ENCODE measurements at places on chromosomes 4 and X. TPM values are rescaled to one million over a fixed set of nuclear protein-coding genes. Genes with fewer than 3 reads are reported as not detected.

Gene FGF5
- total RNA-seq: 0.09 TPM

Gene SSX1
- not detected for total RNA-seq

Gene DMRTC1
- total RNA-seq: not detected

Gene VCX3B
- total RNA-seq: not detected

Gene HTN3
- total RNA-seq: not detected

Gene GAB3
- 12.0 TPM for total RNA-seq

Gene CSAG3
- total RNA-seq: not detected

Gene WDR17
- 0.09 TPM for total RNA-seq

Gene MTCP1
- total RNA-seq: 17.6 TPM

Gene KDR
- total RNA-seq: 425 TPM

Gene MAGEB2
- total RNA-seq: not detected

Gene SPIN4
- total RNA-seq: 13.8 TPM

Gene TMEM156
- not detected for total RNA-seq

Gene RLIM
- 52.1 TPM for total RNA-seq

Gene PNCK
- not detected for total RNA-seq

Gene CCNA2
- 11.2 TPM for total RNA-seq

Gene ENAM
- total RNA-seq: not detected

Gene ITGB1BP2
- total RNA-seq: 0.77 TPM

Gene ETDB
- total RNA-seq: not detected

Gene GAGE12F
- not detected for total RNA-seq

Gene AR
- total RNA-seq: 0.26 TPM

Gene PRSS48
- total RNA-seq: not detected

Gene PRDM5
- 6.2 TPM for total RNA-seq

Gene DCX
- under 0.01 TPM for total RNA-seq

Gene SYP
- total RNA-seq: 0.17 TPM

Gene PRAF2
- total RNA-seq: 3.2 TPM

Gene PSAPL1
- total RNA-seq: not detected

Gene SHISA3
- not detected for total RNA-seq

Gene WFS1
- total RNA-seq: 62.2 TPM

Gene MTTP
- 0.09 TPM for total RNA-seq

Gene IGSF1
- under 0.01 TPM for total RNA-seq

Gene PAGE4
- total RNA-seq: not detected

Gene CASP6
- 44.2 TPM for total RNA-seq

Gene RENBP
- total RNA-seq: 44.2 TPM

Gene ESX1
- total RNA-seq: 0.17 TPM

Gene TCP11X2
- not detected for total RNA-seq

Gene PHOX2B
- not detected for total RNA-seq

Gene CD38
- 10.9 TPM for total RNA-seq

Gene LIMCH1
- total RNA-seq: 29.8 TPM

Gene GRPEL1
- 21.7 TPM for total RNA-seq

Gene C4orf36
- 0.52 TPM for total RNA-seq

Gene FAM200B
- 28.4 TPM for total RNA-seq

Gene OPN1LW
- 0.43 TPM for total RNA-seq

Gene GC
- not detected for total RNA-seq

Gene HEPH
- total RNA-seq: 11.6 TPM

Gene DGAT2L6
- total RNA-seq: not detected

Gene TRIM60
- not detected for total RNA-seq

Gene KIF4A
- total RNA-seq: 2.6 TPM

Gene YIPF7
- 0.09 TPM for total RNA-seq

Gene ATOH1
- not detected for total RNA-seq

Gene KLHL2
- total RNA-seq: 34.6 TPM

Gene S100P
- not detected for total RNA-seq

Gene SRPK3
- total RNA-seq: 0.43 TPM

Gene PORCN
- total RNA-seq: 4.6 TPM

Gene PPID
- 21.7 TPM for total RNA-seq

Gene RGN
- total RNA-seq: 0.34 TPM

Gene TRAM1L1
- 0.22 TPM for total RNA-seq

All from dermis lymphatic vessel endothelial cell (primary cell).